ENCODE measurements at places on chromosomes 11 and 22.

GRCh38 chr22:49965091-49966040 is 4.8 kb downstream of the PIM3 start:
- no peak for DNase-seq

- DNase-seq, result no peak
Measured at GRCh38 chr22:46272762-46273431, 5.1 kb downstream of the TTC38 start.

- DNase-seq, result no peak
Measured at GRCh38 chr22:17085277-17086181, 729 bp downstream of the IL17RA start.

GRCh38 chr11:101096036-101096704 is 33.4 kb downstream of the PGR start:
- DNase-seq, result no peak

DNA sequence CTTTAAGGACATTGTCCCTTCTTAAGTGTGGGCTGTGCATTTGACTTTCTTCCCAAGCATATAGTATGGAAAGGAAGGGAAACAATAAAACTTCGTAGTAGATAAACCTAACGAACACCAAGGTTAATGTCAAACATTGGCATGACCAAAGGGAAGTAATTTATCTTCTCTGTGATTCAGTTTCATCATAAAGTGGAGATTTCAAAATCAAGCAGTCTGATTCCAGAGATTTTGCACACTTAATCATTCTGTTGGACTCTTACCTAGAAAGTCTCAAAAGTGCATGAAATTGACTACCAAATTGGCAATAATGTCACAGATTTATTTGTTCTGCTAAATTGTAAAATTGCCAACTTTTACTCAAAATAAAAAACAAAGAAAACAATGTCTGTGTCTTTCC is 559.7 kb downstream of the JRKL start:
- no peak for DNase-seq

Data from HuH-7 (cell line).